Hematopoietic multipotent progenitor cell (in vitro differentiated cells): ENCODE measurements at places on chromosomes 12 and 14.

DNA sequence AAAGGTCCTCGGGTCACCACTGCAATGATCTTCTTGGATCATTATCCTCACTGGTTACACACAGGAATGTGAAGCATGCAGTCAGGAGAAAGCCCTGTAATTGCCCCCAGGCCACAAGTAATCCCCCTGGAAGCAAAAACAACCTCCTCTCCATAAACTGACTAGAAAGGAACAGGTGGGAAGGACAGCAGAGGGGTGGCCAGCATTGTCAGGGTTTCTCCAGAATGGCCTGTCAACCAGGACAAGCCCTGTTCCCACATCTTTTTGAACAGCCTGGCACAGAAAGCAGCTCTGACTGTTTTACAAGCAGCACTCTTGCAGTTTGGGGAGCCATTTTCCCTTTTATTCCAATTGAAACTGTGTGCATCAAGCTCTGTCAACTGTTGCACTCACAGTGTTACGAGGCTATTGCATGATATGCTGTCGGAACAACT lies 36.1 kb downstream of the TMCC3 start:
- no peak for DNase-seq

DNA sequence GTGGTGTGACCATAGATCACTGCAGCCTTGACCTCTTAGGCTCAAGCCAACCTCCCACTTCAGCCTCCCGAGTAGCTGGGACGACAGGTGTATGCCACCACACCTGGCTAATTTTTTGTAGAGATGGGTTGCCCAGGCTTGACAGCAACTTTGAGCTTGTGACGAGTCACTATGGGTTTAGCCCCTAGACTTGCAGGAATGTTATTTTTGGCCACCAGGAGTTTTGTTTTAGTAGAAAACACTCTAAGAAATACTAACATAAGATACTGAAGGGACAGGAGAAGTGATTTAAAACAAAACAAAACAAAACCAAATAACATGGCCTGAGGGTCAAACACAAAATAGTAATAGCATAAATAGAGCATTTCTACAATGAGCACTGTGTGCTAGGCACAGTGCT lies 26.4 kb downstream of the SETD3 start:
- DNase-seq, result no peak

DNA sequence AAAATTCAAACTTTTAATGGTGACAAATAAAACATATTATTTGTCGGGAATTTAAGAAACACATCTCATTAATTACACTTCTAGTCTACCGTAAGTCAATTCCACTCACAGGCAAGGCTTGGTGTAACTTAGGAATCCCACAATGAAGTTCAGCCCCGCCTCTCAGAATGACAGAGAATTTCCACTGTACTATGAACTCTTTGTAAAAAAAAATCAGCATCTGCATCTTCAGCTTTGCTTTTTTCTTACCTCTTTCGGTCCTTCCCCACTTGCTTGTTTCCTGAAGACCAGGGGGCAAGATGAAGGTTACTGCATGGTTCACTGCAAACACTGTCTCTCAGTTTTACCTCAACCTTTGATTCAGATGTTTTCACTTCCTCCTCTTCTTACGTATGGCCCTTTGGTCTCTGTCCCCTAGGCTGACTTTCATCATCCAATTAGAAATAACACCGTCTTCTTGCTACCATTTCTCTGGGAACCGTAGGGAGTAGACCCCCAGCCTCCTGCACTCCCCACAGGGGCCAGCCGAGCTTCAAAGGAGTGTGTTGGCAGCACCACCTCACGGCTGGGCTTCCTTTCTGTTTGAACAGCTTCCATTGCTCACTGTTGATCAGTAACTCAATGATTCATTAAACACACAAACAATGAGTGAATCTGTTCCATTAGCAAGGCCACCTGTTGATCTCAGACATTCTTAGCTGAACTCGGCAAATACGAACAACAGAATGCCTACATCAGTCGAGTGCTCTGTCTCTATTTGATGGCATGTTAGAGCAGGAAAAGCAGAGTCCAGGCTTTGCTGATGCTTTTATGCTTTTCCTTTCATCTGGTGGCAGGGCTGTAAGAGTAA lies 343.0 kb downstream of the BMP4 start:
- DNase-seq, result no peak

GRCh38 chr14:80988735-80989429 lies 33.5 kb downstream of the TSHR start:
- DNase-seq, result no peak

GRCh38 chr14:37172024-37172869 lies at the start of gene SLC25A21:
Gene SLC25A21, minus strand, starts transcription at chr14:37172606.
- peak; percentile 50 for DNase-seq

GRCh38 chr12:48924617-48925303 lies 532 bp downstream of the FKBP11 start:
- peak; percentile 79 for DNase-seq

DNA sequence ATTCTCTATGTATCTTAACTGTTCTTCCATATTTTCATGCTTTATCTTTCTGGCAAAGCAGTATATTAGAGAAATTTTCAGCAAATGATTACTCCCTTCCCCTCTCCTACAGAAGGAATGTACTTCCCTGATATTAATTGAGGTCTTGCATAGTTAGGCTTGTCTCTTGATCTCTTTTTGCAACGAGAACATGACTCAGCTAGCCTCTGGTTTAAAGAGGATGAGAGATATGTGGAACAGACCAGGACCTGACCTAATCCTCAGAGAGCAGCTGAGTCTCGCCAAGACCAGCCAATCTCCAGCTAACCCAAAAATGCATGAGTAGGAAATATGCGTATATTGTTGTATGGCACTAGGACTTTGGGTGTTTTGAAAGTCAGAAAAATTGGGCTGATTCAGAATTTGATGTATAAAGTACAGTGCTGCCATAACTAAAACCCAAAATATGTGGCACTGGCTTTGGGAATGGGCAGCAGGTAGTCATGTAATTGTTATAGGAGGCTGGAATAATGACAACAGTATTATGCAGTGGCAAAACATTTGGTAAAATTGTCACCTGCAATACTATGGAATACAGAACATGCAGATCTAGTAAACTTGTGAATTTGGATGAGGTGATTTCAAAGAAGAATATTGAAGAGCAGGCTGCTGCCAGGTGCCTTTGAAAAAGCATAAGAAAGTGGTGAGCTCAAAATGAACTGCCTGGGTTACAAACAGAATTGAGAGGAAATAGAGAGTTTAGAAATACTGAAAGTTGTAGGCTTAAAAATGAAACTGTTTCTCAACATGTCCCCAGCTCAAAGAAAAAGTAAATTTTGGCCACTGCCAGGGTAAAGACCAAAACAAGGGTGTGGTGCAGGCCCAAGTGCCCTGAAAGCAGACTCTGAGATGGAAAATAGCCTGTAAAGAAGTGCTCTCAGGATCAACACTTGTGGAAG lies 9.3 kb upstream of the USP15 start:
- DNase-seq, result no peak

- no peak for DNase-seq
These were observed 88.4 kb upstream of the DYNC1H1 start for GRCh38 chr14:101875727-101876554.

DNA sequence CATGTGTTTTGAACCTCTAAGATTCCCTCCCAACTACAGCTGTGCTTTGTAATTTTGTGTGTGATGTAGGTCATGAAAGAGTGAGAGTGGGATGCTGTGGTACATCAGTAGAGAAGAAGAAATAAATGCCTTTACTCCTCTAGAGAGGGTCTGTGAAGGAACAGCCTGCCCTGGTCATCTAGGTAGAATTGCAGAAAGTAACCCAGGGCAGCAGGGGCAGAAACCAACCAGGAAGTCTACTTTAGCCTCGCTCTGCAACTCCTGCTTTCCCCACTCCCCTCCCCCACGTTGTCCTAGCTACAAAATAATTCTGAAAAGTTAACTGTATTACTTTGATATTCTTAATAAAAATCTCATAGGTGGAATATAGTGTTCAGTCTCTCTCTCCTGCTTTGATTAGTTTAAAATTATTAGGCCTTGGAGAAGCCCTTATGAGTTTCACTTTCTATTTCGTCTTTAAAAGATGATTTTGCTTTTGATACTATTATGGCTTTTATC lies 7.5 kb downstream of the TBK1 start:
- DNase-seq, result peak; percentile 24

DNA sequence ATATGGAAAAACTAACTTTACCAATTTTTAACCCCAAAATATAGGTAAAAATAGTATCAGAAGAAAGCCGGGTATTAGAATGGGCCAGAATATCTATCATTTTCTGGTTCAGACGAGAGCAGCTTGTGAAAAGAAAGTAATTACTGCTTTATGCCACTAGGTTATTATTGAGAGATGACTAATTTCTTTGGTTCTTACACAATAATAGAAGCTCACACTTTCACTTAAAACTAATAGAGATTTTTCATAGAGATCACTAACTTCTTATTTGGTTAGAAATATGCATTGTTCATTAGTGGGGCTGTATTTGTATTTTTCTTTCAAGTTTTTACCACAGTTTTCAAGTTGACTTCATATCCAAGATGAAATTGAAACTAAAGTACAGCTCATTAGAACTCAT lies 1241.2 kb upstream of the FLRT2 start:
- DNase-seq, result no peak

GRCh38 chr12:74999474-74999873 lies 210.2 kb downstream of the KCNC2 start:
- no peak for DNase-seq

- no peak for DNase-seq
These were observed 83.6 kb downstream of the ALX1 start for GRCh38 chr12:85363382-85364190.

DNA sequence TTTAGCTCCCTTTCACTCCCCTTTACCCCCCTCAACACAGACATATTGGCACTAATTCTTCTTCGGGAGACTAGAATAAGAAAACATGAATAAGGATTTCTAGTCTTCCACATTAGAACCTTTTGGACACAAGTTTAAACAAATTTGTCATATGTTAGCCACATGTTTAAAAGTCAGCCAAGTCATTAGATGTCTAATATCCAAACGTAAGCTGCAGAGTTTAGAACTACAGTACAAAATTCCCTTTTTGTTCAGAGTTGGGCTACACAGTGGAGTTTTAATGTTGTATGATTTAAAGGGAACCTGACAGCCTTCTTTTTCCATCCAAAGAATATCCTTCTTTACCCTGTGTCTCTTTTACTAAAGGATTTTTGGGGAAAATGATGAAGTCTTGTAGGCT lies 79.8 kb downstream of the PDE6H start:
- no peak for DNase-seq

- DNase-seq, result peak; percentile 26
These were observed 126.9 kb downstream of the DUSP6 start for GRCh38 chr12:89225401-89225800.

DNA sequence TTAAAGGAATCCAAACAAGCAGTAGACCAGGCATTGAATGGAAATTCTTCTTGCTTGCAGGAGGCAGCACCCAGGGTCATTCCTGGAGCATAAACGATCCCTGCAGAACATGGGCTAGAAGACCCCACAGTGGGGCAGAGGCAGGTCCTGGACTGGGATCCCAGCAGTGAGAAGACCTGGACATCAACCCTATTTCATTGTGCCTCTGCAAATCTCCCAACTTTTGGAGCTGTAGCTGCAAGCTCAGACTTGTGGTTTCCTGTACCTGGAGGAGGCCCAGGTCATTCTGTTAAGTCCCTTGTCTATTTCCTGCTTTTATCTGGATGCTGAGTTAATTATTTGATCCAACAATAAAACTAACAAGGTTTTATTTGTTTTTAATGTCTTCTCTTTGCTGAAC lies 61.7 kb downstream of the CALM1 start:
- DNase-seq, result no peak

- no peak for DNase-seq
These were observed 108.6 kb downstream of the KTN1 start for GRCh38 chr14:55688566-55688965.

DNA sequence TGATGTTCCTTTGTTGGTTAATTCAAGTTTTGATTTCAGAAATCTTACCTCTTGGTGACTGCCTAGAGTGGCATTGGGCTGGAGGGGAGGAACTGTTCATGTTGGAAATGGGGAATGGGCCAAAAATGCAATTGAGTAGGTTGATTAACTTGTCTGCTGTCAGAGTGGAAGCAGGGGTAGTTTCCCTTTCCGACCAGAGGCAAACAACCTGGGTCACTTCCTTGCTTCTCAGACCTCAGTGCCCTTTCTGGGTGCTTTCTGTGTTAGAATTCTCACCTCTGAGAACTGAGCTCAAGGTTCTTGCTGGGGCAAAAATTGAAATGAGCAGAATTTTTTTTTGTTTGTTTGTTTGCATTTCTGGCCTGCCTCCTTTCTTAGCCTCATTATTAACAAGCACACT lies 2.3 kb upstream of the M6PR start:
- no peak for DNase-seq

GRCh38 chr12:32505067-32505945 lies 105.9 kb downstream of the FGD4 start:
- no peak for DNase-seq

- no peak for DNase-seq
These were observed 15.9 kb upstream of the LRRK2 start for GRCh38 chr12:40208707-40209446.

GRCh38 chr14:50836515-50836914 lies 5.6 kb upstream of the NIN start:
- DNase-seq, result no peak

- no peak for DNase-seq
These were observed 33.1 kb downstream of the WSCD2 start for GRCh38 chr12:108162207-108162606.

- DNase-seq, result no peak
These were observed 182.9 kb downstream of the KCNA5 start for GRCh38 chr12:5226581-5226980.

DNA sequence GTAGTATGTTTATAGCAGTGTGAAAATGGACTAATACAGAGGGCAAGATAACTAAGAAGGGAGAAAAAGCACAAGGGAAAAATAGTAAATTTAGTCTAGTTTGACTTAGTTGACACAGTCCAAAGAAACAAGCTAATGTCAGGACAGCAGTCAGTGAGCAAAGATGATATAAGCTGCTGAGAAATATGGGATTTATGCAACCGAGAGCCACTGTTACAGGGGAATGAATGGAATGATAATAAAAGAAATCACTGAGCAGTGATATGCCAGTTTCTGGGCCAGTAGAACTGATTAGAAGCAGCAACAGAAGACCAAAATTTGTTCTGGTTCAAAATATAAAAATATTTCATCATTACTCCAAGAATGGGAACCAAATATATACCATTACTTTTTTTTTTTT lies 60.1 kb downstream of the R3HDM2 start:
- no peak for DNase-seq

- no peak for DNase-seq
These were observed 1.3 kb upstream of the JDP2 start for GRCh38 chr14:75426332-75427125.

DNA sequence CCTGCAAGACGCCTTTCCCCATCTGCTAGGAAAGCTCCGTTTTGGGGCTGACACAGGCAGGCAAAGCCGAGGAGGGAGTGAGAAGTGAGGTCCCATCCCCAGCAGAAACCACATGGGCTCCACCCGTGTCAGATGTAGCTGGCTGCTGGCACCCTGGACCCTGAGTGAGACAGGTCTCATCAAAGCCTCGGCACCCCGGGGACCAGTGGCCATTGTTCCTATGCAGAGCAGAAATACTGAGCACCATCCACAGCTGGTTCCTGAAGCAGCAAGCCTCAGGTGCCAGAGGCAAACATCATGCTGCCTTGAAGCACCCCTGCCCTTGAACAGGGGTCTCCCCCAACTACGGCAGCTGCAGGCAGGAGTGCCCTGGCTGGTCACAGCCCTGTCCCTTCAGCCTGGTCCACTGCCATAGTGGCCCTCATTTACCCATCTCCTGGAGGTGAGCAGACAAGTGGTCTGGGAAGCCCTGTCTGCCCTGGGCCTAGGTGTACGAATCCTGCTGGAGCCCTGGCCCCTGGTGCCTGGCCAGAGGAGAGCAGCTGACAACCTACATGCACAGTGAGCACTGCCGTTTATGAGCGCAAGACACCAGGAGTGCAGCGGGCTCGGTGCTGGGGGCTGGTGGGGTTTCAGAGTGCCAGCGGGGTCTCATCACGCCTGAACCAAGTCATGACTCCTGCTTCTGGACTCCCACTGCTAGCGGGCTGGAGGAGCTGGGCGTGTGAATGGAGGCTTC lies 289.8 kb upstream of the RTL1 start:
- no peak for DNase-seq
